Right hindlimb (tissue), 1 donor: ENCODE measurements at places on chromosomes 7 and 10.

GRCh38 chr7:81185072-81185471 lies 266.2 kb upstream of the SEMA3C start:
- no peak for DNase-seq

DNA sequence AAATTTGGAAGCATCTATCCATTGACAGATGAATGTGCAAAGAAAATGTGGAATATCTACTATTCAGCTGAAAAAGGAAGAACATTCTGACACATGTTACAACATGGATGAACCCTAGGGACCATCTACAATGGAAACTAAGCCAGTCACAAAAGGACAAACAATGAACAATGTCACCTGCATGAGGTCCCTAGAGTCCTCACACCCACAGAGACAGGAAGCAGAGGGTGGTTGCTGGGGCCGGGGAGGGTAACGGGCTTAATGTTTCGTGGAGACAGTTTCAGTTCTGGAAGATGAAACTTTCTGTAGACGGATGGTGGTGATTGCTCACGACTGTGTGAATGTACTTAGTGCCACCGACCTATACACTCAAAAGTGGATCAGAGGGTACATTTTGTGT lies 282.9 kb downstream of the ADARB2 start:
- DNase-seq = no peak

DNA sequence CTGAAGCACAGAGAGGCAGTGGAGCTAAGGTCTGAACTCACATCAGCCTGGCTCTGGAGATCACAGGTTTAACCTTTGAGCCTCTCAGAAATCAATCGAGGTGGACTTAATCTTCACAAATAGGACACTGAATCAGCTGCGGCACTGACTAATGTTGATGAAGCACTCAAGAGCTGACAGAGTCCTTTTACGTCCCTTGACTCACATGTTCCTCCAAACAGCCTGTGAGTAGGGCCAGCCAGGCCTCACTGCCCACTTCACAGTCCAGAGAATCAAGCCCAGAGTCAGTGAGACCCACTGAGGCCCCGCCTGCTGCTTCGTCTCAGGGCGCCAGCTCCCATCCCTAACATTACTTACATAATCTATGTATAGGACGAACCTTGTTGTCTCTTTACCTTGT lies 63.1 kb downstream of the TNS3 start:
- peak; percentile 12 for DNase-seq

DNA sequence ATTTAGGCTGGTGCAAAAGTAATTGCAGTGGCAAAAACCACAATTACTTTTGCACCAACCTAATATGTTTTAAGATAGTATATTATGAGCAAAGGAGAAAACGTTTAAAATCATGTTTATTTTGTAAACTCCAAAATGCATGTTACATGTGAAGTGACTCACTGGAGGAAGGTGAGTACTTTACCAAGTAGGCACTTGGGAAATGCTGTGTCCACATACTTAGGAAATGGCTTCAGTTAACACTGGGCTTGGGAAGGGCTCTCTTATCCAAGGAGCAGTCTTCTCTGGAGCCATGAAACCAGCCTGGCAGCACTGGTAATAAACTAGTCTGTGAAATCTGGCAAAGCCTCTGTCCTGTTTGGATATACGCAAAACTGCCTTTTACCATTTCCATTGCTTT lies 4.4 kb downstream of the RPS24 start:
- DNase-seq = no peak

DNA sequence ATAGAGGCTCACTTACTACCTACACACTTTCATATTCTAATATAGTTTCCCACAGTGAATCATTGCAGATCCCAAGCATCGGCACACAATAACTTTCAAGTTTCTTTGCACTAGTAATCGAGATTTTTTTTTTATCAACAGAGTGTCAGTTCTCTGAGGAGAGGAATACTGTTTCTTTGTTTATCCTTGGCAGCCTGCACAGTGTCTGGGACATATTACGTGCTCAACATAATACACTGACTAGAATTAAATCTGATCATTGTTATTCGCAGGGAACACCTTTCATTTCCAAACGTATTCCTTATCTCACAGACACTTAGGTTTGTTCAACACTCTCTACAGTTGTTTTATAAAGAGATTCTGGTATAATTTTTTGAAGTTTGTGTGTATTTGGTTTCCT lies 95.3 kb downstream of the CACNA2D1 start:
- DNase-seq = no peak

DNA sequence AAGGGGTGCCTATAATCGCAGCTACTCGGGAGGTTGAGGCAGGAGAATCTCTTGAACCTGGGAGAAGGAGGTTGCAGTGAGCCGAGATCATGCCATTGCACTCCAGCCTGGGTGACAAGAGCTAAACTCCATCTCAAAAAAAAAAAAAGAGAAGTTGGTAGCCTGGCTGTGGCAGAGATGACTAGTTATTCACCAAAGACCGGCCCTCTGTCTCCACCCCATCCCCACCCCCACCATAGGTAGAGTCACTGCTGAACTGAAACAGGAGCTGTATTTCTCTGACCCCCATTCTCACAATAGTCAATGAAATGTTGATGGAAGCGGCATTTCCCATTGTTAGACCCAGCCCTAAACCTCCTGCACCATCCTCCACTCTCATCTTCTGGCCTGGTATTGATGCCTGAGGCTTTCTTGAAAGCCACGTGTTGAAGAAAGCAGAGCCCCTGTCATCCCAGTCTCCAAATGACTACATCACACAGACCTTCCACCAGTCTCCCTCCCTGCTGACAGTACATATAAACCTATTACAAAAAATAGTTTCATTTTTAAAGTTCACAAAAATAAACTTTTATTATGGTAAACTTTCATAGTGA lies 9.4 kb upstream of the PIK3CG start:
- no peak for DNase-seq

GRCh38 chr10:9848981-9849380 lies 1168.7 kb upstream of the CELF2 start:
- no peak for DNase-seq

GRCh38 chr7:2301511-2301863 lies 12.8 kb downstream of the SNX8 start:
- DNase-seq = no peak

DNA sequence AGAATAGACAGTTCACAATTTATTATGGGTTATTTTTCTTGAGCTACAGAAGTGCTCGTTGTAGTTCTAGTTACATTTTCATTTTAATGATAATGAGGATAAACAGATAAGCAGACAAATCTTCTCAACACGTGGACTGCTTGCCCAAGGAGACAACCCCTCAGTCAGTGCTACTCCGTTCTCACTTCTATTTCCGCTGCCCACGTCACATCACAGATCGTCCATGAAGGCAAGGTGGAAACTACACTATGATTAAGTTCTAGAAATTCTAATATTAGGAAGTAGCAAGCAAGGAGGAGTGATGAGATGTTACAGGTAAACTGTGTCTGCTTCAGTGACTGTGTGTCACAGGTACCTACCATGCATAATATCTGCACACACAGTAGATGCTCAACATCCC lies 210.5 kb downstream of the CHCHD3 start:
- no peak for DNase-seq

DNA sequence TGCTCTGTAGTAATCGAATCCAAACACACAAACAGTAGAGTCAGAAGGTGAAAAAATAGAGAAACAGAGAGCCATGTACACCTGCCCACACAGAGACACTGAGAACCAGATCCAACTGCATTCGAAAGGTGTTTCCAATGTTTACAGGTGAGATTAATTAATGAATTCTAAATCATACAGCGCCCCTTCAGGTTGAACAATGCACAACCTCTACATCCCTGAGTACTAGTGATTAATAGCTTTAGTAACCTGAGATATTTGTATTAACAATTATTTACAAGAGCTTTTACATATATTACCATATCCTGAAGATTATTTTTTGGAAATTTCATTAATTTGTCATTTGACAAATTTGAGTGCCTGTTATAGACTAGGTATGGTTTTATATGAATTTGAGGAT lies 7.6 kb upstream of the MRC1 start:
- DNase-seq = no peak

DNA sequence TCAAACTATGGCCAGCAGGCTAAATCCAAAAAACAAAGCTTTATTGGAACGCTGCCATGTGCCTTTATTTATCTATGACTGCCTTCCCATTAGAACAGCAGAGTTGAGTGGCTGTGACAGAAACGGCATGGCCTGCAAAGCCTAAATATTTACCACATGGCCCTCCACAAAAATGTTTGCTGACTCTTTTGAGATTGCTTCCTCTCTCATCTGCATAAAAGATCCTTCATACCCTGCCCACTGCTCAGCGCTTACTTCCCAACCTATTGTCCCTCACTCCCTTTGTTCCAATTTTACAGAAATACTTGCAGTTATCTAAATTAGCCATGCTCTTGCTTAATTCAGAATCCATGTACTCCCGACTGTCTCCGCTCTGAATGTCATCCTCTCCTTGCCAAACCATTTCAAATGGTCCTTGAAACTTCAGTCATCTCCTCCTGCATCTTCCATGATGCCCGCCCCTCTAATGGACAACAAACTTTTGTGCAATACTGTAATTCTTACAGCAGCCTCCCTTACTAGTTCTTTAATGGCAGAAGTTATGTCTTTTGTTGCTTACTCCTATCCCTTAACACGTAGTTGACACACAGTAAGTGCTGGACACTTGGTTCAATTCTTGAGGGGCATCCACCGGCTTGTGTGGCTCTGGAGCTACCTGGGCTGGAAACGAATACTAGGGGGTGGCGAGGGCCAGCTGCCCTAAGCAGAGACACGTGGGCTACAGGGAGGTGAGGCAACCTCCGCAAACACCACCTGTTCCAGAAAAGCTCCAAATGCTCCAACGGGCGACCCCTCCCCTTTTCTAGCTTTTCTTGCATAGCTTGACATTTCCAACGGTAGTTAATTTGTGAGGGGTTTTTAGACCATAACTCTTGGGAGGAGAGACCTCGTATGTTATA lies 832 bp downstream of the XRCC2 start:
- DNase-seq = peak; percentile 23

DNA sequence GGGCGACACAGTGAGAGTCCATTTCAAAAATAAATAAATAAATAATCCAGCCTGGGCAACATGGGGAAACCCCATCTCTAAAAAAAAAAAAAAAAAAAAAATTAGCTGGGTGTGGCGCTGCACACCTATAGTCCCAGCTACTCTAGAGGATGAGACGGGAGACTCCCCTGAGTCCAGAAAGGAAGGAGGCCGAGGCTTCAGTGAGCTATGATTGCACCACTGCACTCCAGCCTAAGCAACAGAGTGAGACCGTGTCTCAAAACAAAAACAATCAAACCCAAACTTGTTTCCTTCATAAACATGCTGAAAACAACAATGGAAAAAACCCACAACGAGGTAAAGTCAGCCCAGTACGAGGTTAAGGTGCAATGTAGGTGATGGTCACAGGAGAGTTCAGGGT lies 1.2 kb downstream of the COX19 start:
- DNase-seq = no peak

GRCh38 chr10:51667678-51668335 lies 31.6 kb downstream of the CSTF2T start:
- no peak for DNase-seq

DNA sequence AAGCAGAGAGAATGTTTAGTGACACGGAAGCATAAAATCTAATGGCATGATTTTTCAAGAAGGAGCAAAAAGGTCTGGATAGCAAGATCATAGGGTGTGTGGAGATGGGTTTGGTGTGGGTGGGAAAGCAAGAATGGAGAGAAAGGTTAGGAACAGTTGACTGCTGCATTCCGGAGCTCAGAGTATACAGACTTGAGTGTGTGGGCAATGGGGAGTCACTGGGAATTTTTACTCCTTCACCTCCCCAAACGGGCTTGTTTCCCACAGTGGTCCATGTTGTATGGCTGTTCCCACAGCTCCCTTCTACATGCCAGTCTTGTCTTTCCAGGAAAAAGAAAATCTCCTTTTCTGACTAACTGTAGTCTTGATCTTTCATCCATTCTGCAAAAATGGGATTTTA lies 122.1 kb downstream of the CDK6 start:
- DNase-seq = no peak

DNA sequence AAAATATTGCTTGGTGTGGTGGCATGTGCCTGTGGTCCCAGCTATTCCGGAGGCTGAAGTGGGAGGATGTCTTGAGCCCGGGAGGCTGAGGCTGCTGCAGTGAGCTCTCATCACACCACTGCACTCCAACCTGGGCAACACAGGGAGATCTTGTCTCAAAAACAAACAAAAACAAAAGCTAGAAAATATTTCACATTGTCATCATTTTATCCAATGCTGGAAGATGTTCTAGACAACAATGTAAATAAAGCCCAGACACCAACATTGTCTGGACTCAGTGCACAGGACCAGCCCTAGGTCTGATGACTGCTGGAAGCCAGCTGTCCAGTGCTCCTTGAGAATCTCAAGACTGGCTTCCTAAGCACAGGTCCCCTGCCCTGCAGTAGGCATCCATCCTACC lies 13.5 kb downstream of the SEPHS1 start:
- no peak for DNase-seq

DNA sequence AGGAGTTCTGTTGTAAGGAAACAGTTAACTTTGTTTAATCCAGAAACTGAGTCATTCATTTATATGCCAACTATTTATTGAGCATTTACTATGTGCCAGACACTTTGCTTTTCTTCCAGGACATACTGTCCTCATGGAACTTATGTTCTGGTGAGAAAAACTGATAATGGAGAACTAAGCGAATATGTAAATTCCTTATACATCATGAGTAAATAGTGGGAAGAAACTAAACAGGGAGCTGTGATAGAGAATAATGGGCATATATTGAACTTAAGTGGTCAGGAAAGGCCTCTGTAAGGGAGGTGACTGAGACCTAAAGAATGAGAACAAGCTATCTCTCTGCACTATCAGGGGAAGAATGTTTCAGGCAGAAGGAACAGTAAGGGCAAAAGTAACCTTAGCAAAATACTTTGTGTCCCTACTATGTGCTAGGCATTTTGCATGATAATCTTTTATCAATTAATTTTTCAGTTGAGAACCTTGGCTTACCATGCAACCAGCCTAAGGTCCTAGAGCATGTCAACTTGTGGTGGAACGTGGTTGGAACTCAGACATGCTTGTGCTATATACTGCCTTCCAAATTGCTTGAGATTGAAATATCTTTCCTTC lies 45.4 kb downstream of the ST7 start:
- no peak for DNase-seq

GRCh38 chr7:105815576-105815975 lies 60.8 kb downstream of the ATXN7L1 start:
- DNase-seq = no peak

DNA sequence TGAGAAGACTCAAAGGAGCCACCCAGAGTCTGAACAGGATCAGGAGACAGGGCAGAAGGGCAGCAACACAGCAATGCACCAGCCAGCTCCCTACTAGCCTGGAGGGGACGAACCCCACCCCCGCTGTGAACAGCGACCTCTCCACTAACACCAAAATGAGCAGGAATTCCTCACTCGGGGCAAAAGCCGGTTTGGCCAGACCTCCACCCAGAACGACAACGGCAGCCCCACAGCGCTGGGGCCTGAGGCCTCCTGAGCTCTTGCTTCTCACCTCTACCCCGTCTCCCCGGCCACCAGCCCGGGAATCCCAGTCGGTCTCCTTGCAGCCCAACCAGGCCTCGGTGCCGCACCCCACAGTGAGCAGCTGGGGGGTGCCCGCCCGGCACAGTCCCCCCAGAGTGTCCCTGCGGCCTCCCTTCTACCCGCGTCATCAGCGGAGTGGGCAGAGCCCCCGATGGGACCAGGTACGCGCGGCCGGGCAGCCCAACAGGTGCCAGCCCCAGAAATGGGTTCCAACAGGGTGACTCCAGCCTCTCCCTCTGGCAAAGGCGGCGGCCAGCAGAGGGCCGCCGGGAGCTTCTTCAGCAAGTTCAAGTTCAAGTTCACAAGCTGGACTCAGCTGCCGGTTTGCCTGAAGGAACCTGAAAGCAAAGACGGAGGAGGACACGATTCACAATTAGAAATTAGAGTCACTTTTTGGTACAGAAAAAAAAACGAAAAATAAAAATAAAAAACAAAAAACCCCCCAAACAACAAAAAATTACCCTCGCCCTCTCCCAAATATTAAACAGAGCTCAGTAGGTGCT lies 129.0 kb downstream of the MARCHF5 start:
- DNase-seq = peak; percentile 22
